Stimulated activated CD8-positive, alpha-beta memory T cell treated with anti-CD3 and anti-CD28 coated beads, Interleukin-15, amount 100 ng/mL, for 4 hours (primary cell): ENCODE measurements at places on chromosomes 1 and 21.

DNA sequence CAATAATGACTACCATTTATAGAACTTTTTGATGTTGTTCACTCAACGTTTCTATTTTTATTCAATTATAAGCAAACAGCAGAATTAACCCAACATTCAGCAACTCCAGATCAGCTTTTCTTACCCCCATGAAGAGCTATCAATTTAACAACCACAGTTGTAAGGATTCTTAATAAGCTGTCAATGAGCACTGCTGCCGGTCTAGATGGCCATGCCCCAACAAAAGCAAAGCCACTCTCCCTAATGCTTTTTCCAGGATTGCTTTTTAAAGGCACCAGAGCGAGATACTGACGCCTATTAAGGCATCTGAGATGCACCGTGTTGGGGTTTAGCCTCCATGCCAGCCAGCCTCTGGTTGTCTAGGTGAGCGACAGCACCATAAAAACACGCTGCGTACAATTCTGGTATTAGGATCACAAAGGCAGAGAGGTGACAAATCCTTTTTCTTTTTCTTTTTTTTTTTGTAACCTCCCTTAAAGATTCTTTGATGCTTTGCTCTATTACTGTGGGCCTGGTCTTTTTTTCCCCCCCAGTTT is 39.5 kb downstream of the PTPRC start:
- DNase-seq, result no peak

- DNase-seq, result no peak
Measured at GRCh38 chr1:169367096-169367685, 406 bp downstream of the NME7 start.

DNA sequence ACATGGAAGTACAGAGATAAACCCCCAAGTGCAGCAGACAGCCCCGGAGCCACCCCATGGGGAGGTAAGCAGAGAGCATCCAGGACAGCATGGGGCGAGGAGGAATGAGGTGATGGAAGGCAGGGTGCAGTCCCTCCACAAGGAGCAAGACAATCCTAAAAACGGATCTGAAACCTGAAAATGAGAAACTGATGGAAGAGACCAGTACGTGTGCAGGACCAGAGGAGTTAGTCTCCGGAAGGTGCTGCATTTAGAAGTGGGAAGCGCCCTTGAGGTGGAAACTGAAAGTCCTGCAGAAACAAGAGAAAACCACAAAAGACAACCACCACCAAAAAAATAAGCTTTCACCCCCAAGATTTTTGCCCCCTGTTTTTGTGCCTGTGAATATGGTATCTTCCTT is 17.4 kb upstream of the DDOST start:
- DNase-seq, result no peak

- no peak for DNase-seq
Measured at GRCh38 chr1:66464351-66464750, 69.6 kb upstream of the SGIP1 start.

- DNase-seq, result no peak
Measured at GRCh38 chr1:54053745-54054437, 483 bp downstream of the TCEANC2 start.

DNA sequence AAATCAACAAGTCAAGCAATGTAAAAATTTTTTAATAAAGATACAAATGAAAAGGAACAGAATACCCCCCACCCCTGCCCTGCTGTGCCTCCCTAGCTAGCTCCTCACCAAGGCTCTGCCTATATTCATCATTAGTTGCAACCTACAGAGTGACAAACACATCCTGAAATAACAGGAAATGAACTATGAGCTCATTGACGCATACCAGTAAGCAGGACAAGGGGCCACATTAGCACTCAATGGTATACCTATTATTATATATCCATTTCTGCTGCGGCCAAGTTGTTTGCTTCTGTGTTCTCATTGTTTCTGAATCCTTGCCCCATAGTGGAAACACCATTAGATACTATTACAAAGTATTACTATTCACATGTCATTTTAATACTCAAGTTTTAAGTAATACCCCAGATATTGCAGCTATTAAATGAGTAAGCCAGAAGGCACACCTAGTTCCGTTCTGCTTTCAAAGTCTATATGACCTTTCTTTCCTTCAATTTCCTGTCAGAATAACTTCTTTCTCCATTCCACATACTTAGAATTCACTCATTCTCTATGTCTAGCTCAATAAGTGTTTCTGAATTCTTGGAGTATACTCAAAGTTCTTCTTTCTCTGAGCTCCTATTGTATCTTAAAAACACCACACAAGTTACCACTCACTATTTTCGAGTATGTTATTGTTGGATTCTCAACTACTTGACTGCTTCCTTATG is 1214.9 kb downstream of the PLA2G4A start:
- DNase-seq, result no peak

GRCh38 chr1:56416495-56416894 is 162.9 kb downstream of the PLPP3 start:
- no peak for DNase-seq
